ENCODE measurements at places on chromosomes 1 and 21.

DNA sequence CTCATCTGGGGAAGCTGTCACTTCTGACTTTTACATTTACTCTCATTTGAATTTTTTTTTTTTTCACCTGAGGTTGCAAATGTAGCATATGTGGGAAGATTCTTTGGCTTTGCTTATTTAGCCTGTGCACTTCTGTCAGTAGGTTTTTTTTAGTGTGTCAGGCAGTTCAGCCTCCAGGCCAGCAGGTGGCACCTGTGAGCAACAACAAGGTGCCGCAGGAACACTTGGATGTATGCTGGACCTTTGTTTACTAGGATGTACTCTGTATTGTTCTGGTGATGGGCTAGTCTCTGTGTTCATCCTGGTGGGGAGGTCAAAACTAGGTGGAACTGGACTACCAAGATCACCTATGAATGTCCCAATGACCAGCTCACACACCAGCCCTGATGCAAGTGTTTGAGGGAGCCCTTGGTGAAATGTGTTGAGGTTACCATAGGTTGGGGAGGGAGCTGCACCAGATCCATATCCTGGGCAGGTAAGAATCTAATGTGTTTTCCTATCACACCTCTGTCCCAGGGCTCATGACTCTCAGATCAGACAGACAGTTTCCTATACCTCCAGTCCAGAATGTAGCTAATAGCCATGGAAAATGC, 618.2 kb downstream of the BRINP3 start:
- DNase-seq, result no peak

GRCh38 chr1:96331596-96331995, 390.0 kb upstream of the PTBP2 start:
- DNase-seq, result no peak

DNA sequence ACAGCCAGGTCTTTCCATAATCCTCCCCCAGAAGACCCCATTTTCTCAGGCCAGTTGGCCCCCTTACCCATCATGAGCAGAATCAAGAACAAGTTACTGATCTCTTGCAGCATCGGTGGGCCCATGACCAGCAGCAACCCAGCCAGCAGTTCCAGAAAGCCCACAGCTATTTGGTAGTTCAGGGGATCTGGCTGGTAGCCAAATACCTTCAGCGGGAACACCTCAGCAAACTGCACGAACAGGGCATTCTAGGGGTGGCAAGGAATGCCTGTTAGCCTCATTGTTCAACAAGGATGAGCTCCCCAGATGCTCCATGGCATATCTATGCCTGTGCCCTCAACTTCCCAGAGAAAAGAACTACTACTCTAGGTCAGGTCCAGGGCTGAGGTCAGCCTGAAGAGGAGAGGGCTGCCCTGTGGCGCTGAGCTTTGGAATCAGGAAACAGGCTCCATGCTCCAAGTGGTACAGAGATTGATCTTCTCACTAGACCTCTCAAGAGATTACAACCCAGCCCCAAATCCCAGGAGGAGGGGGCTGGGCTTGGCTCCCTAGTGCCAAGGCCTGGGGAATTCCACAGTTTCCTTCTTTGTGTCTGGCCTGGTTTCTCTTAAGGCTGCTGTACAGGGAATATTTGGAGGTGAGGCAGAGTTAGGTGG, 1.3 kb downstream of the TMEM35B start:
- DNase-seq, result no peak

DNA sequence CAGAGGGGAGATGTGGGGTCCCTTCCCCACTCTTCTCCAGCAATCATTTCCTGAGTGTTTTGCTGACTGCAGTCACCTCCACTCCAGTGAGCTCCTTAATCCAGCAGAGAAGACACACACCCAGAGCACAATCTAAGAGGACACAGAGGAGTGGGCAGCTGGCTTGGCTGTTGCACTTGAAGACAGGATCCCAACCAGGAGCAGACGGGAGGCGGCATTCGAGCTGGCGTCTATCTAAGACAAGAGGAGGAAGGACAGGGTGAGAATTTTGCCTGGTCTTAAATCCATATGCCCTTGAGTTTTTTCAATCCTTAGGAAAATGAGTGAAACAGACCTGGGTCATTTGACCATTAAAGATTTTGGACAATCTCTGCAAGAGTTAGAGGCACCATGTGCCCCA, 56.1 kb upstream of the SIM2 start:
- no peak for DNase-seq

- DNase-seq, result no peak
Measured at GRCh38 chr1:205610901-205611466, 20.8 kb downstream of the ELK4 start.

DNA sequence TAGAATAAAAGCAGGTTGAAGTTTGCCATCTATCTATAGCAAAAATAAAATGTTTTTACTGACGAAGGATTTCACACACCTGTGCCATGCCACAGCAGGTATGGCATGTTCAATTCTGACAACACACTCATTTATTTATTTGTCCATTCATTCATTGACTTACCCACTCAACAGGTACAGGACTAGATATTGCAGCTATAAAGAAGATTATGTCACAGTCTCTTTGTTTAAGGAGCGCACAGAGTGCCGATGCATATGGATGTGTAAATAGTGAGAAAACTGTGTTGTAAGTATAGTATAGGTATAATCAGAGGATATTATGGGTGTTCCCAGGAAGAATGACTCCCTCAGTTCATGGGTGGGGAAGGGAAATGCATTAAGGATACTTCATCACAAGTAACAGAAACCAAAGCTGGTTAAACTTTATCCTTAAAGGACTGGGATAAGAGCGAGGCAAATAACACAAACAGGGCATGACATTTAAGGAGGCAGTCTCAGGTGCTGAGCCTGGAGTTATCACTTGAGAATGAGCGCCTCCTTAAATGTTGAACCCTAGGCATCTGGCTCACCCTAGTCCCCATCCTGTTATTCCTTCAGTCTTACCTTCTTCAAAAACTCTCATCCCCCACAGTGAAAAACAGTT, 7.9 kb upstream of the ZRANB2 start:
- no peak for DNase-seq

DNA sequence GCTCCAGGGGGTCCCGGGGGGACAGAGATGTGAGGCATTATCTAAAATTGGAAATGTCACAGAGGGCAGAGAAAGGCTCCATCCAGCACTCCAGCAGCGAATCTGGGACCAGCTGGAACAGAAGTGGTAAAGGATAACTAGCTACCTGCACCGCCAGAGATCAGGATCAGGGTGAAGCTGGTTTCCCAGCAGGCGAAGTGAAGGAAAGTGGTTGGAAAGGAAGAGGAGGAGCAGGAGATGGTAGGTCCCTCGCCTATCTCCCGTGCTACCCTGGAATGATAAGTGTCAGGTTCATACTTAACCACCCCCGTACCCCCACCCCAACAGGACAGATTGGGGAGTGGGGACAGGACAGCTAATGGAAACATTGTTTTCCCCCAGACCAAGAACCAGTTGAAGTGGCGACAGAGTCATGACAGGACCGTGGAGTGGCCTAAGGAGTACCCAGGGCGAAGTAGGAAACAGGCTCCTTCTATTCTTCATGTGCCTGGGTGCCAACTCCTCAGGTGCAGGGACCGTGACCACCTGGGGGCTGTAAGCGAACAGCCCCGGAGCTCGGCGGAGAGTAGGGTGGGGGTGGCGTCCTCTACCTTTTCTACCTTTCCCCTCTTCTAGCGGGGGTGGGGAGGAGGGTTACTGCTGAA, 717 bp downstream of the B4GALT3 start:
- no peak for DNase-seq

DNA sequence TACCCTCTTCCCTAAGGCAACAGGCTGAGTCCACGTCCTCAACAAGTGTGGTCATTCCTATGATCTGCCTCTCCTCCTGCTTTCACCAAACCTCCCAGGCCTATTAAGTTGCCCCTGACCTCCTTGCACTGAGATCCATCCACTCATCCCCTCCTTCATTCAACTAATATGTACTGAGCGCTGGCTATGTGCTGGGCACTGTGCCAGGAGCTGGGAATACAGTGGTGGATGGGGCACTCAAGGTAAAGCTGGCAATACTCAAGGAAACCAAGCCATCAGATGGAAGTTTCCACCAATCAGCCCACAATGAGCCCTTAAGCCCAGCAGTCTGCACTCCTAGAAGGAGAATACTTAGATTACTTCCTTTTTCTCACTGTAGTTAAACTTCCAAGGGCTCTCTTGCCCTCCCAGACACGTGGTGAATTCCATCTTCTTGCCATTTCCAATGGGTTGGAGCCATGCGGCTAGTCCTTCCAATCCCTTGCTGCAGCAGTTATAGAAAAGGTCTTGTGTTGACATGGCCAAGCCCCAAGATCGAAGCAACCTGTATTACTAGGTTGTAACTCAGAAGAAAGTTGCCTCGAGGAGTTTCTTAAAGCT, 279.9 kb upstream of the RUNX1 start:
- DNase-seq, result no peak
